RCC 7860 (cell line): ENCODE measurements at places on chromosomes 4 and X.

DNA sequence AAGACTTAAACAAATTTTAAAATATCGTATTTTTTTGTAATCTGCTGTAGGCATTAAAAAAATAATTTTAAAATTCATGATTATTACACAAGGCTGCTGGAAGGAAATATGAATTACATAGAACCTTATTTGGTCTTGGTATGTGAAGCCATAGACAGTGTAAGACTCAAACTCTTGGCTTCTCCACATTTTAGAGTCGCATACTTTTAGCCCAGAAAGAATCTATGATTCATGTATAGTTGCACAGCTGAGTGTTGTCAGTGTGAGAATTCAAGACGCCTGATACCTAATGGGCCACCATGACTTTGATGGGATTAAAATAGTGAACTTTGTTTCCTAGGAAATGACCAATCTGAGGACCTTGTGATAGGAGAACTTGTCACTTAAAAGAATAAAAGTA, 1.4 kb downstream of the INTU start:
- DNase-seq = no peak

GRCh38 chrX:36388901-36389300, 469.4 kb downstream of the CFAP47 start:
- no peak for DNase-seq

DNA sequence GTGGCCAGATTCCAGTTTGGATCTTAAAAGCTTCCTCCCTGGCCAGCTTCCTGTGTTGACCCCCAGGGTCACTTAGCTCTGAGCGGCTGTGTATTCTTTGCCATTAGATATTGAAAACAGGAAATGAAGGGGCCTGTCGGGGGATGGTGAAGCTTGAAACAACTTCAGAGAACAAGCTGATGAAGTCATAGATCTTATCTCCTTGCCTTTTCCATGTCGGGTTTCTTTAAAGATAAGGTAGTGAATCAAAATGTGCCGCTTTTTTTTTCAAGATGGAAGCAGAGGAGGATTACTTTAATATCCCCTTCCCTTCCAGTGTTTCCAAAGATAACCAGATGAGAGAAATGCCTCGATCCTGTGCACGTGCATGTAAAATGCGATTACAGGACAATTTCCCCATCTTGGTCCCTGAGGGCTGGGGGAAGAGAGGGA, 508.5 kb downstream of the MID1IP1 start:
- DNase-seq = peak; percentile 4

DNA sequence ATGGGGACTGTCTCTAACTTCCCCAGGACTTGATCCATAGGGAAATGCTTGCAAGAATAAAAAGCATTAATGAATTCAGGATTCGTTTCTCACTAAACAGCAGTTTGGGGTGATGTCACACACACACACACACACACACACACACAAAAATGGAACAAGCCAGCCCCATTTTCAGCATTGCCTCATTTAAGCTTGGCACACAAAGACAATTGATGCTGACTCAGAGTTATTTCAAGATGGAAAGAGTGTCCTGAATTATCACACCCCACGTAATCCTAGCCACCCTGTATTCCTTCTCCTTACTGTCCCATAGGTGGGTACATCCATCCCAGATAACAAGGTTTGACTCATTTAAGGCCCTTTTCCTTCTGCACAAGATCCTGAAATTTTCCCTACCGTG, 345.1 kb upstream of the HS3ST1 start:
- no peak for DNase-seq

DNA sequence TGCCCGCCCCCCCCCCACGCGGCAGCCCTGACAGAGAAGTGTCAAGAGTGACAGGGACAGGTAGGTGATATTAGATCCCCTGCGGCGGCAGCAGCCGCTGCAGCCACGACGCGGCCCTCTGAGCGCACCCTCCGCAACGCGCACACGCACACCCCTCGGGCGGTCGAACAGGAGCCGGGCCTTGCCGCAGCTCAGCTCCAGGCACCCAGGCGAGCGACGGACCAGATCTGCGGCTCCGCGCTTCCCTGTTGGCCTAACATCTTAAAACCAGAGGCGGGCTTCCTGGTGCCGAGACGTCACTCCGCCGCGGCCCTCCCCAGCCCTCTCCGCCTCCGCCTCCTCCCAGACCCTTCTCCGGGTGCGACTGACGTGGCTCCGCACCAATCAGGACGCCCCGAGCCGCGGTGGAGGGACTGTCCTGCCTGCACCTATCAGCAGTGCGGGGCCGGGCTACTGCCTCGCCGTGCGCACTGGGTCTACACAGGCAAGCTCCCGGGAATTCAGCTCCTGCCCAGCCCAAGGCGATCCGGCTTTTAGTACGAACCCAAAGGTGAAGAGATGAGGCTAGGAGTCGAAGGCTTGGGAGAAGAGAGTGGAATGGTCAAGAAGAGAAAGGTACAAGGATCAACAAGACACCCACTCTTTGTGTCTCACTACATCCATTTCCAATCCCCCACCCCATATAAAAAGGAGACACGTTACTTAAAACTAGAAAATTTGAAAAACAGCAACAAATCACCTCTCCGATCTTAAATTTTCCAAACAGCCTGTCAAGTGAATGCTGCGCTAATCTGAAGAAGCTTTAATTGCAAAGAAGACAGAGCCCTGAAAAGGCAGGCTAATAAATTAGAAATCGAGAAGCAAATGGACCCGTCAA, at the start of gene PITX2:
PITX2 (minus strand) TSS at position 237 of the 877 bp plus-strand sequence. CDS start 617 bp downstream, outside the sequence.
- DNase-seq = no peak

DNA sequence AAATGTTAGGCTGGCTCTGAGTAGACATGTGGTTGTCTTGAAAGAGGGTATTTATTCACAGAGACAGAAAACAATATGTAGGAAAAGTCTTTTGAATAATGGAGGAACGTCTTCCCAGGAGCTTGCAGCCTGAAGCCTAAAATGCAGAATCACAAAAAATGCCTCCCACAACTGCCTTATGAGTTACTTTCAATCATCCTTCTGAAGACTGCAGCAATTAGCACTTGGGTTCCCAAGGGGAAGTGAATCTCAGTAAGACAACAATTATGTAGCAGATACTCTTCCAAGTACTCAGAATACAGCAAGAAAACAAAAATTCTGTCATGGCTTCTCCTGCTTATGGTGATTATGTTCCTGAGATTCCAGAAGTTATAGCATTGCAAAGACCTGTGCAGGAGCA, 166.6 kb upstream of the TBL1X start:
- DNase-seq = no peak

DNA sequence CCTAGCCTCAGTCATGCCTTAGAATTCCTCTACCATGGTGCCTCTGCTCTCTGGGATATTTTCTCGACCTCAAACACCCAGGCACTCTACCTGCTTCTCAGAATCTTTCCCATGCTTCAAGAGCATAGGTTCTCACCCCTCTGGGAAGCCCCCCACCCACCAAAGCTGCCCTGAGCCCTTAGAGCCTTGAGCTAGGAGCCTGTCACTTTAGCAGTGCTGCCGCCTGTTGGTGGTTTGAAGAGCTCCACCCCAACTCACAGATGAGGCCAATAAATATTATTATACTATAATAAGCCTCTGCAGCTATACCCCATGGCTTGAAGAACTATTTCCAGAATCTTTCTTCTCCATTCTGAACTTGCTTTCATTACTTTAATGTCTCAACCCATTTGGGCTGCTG, 109.7 kb downstream of the RTL5 start:
- DNase-seq = no peak

DNA sequence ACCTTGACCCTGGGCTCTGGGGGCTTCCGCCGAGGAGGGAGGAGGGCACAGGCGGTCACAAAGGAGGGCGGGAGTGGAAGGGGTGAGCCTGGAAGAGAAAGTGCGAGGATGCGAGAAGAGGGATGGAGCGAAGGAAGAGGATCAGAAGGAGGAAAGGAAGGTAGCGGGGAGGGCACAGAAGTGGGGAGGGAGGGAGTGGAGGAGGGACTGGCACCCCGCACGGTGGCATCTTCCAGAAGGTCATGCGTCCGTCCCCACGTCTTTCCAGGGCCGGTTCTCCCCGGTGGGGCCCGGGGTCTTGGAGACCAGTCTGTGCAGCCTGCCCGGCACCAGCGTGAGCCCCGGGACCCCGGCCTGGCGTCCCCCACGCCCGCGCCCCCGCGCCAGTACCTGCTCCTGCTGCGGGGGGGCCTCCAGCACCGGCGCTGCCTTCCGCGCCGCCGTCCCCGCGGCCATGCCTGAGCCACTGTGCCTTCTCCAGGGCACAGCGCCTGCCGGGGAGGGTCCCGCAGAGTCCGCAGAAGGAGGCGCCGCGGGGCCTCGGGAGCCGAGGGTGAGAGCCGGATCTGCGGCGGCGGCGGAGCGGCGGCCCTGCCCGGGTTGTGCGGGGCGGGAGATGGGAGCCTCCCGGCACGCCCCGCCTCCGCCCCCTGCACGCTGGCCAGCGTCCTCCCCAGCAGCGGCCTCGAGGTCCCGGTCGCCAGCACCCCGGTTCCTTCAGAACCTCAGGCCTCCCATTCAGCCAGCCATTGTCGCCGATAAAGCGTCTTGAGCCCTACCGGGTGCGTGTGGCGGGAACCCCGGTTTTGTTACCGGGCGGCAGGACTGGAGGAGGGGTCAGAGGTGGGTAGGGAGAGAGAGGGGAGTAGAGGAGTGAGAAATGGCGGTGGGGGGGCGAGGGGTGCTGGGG, at the start of gene RNF175:
RNF175 (minus strand) TSS at position 618 of the 910 bp plus-strand sequence; CDS start at position 456, 162 bp downstream.
- no peak for DNase-seq

DNA sequence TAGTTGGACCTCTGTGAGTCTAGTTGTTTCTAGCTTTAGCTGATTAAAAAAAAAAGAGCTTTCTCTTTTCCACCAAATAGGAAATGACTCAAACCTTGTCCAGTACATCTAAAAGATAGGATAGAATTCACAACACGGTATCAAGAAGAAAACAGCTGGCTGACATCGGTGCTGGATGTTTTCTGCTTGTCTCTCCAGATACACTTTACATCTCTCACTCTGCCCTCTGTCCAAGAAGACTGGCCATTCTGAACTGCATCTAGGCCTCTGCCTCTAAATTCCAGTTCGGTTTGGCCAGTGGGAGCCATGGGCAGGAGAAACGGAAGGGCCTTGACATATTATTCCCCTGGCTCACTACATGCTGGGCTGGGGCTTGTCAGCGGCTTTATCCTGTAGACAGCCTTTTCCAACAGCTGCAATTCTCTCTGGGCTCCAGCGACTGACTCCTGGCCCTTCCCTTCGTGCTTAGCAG, 57.3 kb upstream of the SHISA3 start:
- no peak for DNase-seq

DNA sequence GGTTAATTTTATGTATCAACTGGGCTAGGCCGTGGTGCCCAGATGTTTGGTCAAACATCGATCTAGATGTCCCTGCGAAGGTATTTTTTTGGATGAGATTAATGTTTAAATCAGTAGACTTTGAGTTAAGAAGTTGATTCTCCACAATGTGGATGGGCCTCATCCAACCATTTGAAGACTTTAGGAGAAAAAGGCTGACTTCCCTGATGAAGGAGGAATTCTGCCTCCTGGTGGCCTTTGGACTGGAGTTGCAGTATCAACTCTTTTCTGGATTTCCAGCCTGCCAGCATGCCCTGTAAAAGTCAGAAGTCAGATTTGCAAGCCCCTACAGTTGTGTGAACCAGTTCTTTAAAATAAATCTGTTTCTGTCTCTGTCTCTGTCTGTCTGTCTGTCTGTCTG, 91.4 kb downstream of the STK32B start:
- DNase-seq = no peak

DNA sequence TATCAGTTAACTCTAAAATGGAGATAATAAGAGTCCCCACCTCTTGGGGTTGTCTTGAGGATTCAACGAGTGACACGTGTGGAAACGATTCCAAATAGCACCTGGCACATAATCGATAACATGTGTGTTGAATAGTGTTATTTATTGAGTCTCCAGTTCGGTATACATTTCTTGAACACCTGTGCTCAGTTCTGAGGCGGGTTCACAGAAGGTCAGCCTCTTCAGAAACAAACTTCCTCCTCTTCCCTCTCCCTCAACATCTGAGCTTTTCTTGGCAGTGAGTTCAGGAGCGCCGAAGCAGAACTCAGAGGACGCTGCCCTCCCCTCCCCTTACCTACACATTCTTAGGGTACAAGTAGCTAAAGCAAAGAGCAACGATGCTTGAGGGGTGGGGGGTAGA, 934 bp downstream of the PDHA1 start:
- no peak for DNase-seq

DNA sequence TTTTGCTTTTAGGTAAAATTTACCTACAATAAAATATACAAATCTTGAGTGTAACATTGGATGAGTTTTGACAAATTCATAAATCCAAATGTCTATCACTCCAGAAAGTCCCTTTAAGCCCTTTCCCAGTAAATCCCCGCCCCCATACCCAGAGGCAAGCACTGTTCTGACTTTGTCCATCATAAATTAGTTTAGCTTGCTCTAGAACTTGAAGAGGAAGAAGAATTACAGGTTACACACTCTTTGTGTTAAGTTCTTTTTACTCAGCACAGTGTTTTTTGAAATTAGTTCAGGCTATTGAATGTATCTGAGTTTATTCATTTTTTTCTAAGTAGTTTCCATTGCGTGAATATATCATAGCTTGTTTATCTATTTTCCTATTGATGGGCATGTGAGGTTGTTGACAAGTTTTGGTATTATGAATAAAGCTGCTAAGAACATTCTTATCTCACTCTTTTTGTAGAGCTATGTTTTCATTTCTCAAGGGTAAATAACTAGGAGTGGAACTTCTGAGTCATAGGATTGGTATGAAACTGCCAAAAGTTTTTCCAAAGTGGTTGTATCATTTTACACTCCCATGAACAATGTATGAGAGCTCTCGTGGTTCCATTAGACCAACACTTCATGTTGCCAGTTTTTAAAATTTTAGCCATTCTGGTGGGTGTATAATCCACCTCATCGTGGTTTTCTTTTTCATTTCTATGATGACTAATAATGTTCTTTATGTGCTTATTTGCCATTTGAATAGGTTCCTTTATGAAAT, 22.4 kb upstream of the HPSE start:
- DNase-seq = peak; percentile 80

DNA sequence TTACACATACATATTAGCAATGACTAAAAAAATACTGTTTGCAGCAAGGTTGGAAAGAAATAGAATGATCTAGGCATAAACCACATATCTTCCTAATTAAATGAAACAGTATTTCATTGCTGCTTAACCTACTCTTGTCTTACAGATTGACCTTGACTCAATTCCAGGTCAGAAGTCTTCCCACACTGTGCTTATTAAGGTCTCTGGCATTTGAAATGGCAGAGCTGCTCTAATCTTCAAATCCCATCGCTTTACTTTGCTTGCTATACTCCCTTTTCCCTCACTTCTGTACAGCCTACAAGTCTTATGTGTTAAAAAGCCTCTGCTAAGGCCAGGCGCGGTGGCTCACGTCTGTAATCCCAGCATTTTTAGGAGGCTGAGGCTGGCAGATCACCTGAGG, 424.5 kb downstream of the RPA4 start:
- DNase-seq = no peak

GRCh38 chr4:2482693-2483092, 13.8 kb downstream of the RNF4 start:
- no peak for DNase-seq

- no peak for DNase-seq
Observed at GRCh38 chrX:118773782-118774181, 46.4 kb downstream of the IL13RA1 start.

GRCh38 chr4:89290727-89291516, 16.7 kb downstream of the GPRIN3 start:
- DNase-seq = no peak

GRCh38 chr4:172356016-172356415, 542.8 kb downstream of the GALNTL6 start:
- DNase-seq = no peak

- peak; percentile 9 for DNase-seq
Observed at GRCh38 chr4:182177166-182177565, 66.0 kb upstream of the TENM3 start.
